GM12892 (cell line): ENCODE measurements at places on chromosomes 5 and 9.

GRCh38 chr9:136088939-136089696, 6.0 kb downstream of the NACC2 start:
- no peak for DNase-seq

DNA sequence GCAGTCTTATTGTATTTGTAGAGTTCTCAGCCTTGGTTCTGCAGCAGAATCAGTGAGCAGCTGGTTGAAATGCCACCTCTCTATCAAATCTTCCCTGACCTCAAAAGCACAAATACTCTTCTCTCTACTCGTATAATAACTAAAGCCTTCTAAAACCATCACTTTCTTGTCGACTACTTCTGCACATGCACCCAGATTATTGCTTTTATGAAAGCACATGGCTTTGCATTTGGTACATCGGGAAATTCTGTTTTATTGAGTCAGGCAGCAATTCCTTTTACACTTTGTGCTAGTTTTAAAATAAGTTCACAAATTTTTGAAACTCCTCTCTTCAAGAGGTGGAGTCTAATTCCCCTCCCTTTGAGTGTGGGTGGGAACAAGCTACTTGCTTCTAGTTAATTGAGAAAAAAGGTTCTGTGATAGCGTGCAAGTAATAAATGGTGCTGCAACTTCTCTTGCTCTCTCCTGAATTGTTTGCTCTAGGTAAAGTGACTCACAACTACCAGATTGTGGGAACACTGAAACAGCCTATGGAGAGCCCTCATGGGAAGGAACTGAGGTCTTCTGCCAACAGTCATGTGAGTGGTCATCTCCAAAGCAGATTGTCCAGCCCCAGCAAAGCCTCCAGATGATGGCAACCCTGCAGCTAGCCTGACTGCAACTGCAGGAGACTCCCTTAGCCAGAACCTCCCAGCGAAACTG, 66.0 kb upstream of the TAF1L start:
- DNase-seq, result no peak

GRCh38 chr5:32531885-32532520, 53.4 kb upstream of the SUB1 start:
- no peak for DNase-seq

DNA sequence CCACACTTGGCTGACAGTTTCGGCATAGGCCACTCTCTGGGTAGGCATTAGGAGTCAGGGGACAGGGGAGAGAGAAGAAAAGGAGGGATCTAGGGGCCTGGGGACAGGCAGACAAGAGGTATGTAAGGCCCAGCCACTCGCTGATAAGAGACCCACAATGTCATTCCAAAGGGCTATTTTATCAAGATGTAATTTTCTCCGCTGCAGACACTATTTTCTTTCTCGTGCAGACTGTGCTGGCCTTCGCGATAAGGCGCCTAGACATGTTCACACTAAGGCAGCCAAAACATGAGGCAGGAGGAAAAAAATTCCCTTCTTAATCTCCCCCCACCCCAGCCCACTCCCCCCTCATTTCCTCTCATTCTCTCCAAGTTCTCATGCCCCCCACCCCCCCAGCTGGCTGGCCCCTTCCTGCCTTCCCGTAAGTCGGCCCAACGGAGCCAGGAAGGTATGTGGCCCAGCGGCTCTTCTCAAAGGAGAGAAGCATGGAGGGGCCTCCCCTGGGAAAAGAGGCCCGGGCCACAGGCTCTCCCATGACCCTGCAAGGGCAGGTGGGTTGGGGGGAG, 44.9 kb upstream of the SYNPO start:
- no peak for DNase-seq

GRCh38 chr9:135134268-135135022, 47.0 kb downstream of the OLFM1 start:
- DNase-seq, result no peak

- DNase-seq, result no peak
These were observed 122.8 kb downstream of the ADAMTS2 start for GRCh38 chr5:179222246-179223017.

- DNase-seq, result no peak
These were observed 269.6 kb downstream of the PBX3 start for GRCh38 chr9:126016579-126017290.

DNA sequence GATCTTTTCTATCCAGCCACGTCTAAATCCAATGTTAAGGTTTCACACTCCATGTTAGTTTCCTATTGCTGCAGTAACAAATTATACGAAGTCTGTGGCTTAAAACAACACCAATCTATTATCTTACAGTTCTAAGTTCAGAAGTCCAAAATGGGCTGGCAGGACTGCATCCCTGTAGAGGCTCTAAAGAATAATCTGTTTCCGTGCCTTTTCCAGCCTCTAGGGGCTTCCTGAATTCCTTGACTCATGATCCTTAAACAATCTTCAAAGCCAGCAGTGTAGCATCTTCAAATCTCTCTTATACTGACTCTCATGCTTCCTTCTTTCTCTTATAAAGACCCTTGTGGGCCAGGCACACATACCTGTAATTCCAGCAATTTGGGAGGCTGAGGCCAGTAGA, 6.8 kb downstream of the PLGRKT start:
- no peak for DNase-seq

GRCh38 chr9:129459547-129460322, 161.2 kb downstream of the C9orf50 start:
- DNase-seq, result no peak

DNA sequence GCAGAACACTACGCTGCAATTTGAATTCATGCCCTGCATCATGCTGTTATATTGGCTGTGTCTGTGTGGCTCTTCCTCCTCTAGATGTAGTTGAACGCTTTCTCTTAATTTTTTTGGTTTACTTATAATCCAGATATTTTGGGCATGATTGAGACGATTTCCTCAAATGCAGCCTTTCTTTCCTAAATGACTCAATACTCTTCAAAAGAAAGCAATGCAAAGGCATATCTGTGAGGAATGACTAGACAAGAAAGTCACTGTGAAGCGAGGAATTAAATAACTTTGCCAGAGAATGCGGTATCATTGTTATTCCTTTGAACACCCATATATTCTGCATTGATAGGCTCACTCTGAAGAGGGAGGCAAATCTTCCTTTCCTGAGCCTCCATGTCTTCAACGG, 152.8 kb downstream of the YIPF5 start:
- DNase-seq, result no peak

DNA sequence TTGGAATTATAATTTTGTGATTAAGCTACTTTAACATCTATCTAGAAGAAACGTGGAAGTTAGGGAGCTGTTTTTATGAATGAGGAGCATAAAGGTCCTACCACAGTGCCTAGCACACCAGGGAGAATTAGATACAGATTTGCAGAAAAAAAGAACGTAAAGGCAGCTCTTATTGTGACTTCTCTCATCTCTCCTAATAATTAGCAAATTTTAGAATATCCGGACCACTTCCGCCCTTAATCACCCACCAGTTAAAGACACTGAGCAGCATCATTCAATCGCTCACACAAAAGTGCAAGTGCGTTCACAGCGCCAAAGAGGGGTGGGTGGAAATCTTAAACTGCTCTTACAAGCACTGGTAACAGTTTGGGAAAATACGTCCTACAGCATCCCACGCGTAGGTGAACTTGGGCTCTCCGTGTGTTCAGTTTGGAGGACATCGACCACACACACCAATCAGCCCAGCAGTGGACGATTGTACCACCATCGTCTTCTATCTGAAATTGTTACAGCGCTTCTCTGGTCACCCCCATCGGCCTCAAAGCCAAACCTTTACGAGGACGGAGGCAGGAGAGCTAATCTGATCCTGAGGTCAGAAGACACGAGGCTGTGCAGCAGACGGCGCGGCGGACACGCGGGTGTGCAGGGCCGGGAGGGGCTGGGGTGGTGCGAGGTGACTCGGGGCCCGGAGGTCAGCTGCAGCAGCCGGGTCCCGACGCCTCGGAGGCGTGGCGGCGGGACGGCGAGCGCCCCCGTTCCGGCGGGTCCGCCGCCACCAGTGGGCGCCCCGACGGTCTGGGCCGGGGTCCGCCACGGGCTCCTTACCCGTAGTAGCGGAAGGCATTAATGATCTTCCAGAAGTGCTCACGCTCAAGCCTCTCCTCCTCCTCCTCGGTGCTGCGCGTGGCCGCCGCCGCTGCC, 646 bp downstream of the CARNMT1 start:
- DNase-seq, result peak; percentile 41

- no peak for DNase-seq
These were observed 98.7 kb upstream of the SARDH start for GRCh38 chr9:133836818-133837217.

- DNase-seq, result no peak
These were observed 1.2 kb upstream of the IL11RA start for GRCh38 chr9:34650816-34651215.

DNA sequence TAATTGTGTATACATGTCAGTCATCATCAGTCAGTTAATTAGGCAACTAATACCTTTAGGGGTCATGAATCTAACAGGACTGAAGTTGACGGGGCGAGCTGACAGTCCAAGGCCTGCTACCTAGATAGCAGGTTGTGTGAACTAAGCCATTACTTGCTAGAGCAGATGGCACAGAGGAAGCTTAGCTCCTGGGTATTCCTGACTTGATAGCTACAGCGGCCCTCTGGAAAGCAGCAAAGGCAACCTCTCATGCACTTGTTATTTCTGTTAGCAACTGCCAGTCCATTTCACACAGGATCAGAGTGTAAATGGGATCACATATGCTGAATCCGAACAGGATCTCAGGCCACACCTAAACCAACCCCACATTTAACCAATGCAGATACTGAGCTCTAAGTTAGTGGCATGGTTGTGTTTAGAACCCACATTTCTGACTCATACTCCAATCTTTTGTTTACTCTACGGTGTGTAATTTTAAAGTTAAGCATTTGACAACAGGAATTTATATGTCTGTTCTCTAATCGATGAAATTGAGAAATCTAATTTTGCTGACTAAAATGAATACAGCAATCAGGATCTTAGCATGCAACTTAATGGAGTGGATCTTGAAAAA, 521.3 kb upstream of the ZNF608 start:
- DNase-seq, result no peak

DNA sequence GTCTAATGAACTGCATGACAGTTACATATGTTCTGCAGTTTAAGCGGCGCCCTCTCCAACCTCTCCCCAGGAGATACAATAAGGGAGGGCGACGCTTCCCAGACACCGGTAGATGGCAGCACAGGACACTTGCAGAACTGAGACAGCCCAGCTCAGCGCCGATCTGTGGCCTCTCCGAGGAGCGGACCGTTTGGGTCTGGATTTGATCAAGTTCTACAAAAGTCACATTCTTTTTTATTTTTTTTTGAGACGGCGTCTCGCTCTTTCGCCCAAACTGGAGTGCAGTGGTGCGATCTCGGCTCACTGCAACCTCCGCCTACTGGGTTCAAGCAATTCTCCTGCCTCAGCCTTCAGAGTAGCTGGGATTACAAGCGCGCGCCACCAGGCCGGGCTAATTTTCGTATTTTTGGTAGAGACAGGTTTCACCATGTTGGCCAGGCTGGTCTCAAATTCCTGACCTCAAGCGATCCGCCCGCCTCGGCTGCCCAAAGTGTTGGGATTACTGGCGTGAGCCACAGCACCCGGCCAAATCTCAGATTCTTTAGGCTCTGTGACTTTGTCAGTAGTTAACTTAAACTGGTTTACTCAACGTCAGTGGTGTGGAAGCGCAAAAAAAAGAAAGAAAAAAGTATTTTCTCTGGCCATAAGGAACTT, 1.4 kb upstream of the ATOSB start:
- DNase-seq, result peak; percentile 68

DNA sequence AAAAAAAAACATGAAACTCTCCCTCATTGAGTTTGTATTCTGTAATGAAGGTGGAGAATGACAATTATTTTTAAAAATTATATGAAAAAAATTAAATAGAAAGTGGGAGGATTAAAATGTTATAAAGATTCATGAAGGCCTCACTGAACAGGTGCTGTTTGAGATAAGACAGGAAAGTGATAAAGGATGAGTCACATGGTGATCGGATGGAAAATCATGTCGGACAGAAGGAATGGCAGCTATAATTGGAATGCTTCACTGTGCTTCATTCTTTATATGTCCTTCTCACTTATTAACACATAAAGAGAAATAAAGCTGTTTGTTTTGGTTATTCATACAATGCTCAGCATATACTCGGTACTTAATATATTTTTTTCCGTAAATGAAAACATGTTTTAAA, 464.5 kb upstream of the RGMB start:
- DNase-seq, result no peak

- DNase-seq, result no peak
These were observed 446.3 kb downstream of the ENC1 start for GRCh38 chr5:74194196-74194595.

DNA sequence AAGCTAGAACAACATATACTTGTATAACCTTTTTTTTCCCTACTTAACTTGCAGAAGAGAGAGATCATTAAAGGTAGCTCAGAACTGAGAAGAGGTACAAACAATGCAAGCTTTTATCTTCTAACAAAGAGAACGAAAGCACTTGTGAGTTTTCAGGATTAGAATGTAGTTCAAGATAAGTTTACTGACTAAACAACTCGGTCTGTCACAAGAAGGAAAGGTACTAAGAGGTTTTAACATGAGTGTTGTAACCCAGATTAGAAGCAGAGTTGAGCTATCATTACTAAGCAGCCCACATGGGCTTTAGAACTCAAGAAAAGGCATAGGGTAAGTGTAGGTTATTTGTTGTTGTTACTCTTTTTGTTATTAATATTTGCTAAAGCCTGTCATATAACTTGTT, 25.2 kb downstream of the GIN1 start:
- no peak for DNase-seq

DNA sequence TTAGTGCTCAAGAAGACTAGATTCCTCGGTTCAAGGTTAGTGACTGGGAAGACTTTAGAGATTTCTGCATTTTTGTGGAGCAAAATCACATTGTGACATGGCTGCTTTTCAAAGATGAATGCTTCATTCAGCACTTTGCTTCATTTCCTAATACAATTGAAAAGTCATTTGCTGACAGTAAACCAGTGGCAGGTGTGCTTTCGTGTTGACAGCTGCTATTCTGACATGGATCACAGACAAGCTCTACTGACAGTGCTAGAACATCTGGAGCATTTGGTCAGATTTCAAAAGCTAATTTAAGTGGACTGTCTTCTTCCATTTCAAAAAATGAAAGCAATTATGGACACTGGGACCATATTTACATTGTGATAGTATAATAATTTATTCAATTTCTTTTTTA, 1060.1 kb downstream of the PTPRD start:
- DNase-seq, result no peak

GRCh38 chr5:56938858-56939257, 13.1 kb downstream of the MIER3 start:
- no peak for DNase-seq

DNA sequence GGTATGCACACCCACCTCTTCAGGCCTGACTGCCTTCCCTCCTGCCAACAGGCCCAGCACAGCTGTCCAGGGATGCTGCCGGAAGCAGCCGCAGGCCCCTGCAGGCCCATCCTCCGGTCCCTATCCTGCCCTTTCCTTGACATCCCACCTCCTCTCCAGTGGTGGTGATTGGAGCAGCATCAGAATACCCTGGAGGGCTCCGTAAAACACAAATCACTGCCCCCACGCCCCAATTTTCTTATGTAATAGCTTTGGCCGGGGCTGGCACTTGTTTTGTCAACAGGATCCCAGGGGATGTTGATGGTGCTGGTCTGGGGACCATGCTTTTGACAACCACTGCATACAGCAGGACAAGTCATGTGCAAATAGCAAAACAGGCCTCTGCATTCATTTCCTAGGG, 274.5 kb downstream of the GADD45G start:
- no peak for DNase-seq
